ENCODE measurements at places on chromosomes 2 and 18.

DNA sequence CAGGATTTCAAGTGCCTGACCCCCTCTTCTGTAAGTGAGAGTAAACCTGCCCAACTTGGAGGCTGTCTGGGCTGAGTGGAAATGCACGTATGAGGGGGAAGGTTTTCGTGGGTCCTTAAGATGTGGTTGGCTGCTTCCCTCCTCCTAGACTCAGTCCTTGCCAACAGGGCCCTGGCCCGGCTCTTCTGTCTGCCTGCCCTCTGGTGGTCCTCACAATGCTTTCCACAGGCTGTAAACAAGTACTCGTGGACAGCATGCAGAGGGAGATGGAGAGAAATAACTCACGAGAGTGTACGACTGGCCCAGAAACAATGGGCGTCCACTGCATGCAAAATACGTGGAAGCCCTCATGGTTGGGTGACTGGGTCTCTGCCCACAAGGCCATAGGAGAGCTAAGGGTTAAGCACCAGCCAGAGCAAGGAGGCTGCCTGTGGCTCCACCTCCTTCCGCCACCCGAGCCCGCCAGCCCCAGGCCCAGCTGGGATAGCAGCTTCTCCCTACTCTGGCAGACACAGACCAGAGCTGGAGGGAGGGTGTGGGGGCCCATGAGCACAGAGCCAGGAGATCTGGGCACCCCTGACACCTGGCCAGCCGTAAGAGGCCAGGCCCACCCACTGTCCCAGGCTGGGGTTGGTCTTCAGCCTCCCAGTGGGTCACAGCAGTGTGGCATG, 17.0 kb upstream of the ARHGEF4 start:
- no peak for DNase-seq

DNA sequence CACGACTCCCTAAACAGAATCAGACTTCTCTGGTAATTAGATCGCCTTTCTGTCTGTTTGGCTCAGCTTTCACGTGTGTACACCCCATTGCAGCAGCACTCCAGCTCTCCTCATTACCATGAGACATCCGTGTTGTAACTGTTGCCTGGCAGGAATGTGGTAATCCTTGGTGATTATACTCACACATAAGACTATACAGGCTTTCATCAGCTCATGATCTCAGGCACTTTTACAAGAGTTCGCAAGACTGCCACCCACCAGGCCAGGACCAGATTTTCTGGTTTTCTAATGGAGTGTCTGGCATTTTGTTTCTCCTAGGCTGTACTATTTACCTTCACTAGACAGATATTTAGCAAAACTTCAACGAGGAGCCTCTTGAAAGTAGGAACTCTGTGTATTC, 50.2 kb downstream of the ACVR1 start:
- no peak for DNase-seq

- peak; percentile 52 for DNase-seq
Observed at GRCh38 chr18:22109535-22109934, 59.9 kb upstream of the GATA6 start.

DNA sequence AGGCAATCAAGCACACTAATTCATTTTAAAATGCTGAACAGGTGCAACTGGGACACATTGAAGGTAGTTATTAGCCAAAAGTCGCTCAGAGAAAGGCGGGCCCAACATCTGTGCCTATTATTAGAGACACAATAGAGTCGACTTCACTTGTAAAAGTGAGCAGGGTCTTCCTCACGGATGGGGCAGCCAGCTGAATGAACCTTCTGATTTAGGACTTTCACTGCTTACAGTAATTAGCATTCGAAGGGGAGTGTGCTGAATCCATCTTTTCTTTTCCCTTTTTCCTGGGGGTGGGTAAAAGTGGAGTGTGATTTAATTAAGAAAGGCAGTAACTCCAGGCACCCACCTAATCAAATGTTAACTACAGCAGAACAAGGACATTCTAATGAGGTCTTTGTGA, 677.7 kb downstream of the DCDC2C start:
- DNase-seq, result no peak

GRCh38 chr2:144099340-144099739, 420.6 kb downstream of the ZEB2 start:
- no peak for DNase-seq

GRCh38 chr2:157685572-157685971, 56.9 kb upstream of the ACVR1C start:
- DNase-seq, result no peak

DNA sequence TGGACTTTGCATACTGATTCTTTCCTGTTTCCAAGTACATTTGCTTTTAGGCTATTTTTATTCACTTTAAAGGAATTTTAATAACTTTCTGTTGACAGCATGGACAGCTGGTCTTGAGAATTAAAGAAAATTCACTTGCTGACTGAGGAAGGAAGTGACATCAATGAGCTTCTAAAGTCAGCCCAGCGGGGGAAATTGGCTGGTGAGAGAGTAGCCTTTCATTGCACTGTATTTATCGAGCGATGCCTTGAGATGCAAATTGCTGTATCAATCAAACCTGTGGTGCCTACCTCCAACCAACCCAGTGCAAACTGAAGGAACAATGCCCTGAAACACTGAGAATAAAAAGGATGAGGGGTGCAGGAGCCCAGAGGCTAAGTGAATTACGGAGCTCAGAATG, 91.4 kb upstream of the AQP4 start:
- DNase-seq, result no peak

GRCh38 chr2:141393214-141393545, 737.6 kb downstream of the LRP1B start:
- no peak for DNase-seq

GRCh38 chr2:141195087-141195486, 935.7 kb downstream of the LRP1B start:
- DNase-seq, result no peak

- no peak for DNase-seq
Observed at GRCh38 chr2:170377500-170378207, 199.7 kb downstream of the MYO3B start.

DNA sequence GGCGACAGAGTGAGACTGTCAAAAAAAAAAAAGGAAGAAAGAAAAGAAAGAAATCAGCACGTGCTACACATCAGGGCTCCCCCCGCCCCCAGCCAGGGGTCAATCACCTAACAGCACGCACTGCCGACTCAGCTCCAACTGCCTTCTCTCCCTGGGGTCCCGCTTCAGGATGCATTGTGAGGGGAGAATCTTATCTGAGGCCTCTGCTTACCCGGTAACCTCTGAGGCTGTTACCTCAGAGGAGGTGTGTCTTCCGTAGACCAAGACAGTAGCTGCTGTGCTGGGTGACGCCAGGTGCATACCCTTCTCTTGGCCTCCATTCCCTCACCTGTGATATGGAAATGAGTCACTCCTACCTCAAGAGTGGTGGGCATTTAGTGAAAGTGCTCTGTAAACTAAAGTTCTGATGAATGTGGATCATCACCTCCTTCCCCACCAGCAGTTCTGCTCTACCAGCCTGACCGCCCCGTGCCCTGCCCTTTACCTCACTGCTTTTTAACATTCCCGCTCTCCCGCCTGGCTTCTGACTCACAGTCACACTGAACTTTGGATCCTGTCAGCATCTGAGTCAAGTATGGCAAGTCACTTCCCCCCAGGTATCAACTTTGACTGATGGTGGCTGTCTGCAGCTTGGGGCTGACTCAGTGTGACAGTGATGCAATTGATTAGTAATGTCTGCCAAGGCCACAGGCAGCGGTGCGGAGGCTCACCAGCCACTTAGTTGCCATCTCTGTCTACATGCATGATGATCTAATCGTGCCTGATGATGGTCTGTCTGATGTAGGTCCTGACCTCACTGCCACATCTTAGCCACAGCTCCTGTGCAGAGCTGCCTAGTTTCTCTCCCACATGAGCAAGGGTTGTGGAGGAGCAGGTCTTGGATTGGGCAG, 20.1 kb downstream of the ARID5A start:
- DNase-seq, result peak; percentile 60
